Small intestine (tissue), 16 donors: ENCODE measurements at places on chromosomes 4 and X. TPM values are rescaled to one million over a fixed set of nuclear protein-coding genes. Genes with fewer than 3 reads are reported as not detected.

Gene MAMLD1
- polyA plus RNA-seq, result not detected

Gene SGMS2
- polyA plus RNA-seq, result 9.2 TPM

Gene PNMA6A
- polyA plus RNA-seq, result 1.8 TPM

DNA sequence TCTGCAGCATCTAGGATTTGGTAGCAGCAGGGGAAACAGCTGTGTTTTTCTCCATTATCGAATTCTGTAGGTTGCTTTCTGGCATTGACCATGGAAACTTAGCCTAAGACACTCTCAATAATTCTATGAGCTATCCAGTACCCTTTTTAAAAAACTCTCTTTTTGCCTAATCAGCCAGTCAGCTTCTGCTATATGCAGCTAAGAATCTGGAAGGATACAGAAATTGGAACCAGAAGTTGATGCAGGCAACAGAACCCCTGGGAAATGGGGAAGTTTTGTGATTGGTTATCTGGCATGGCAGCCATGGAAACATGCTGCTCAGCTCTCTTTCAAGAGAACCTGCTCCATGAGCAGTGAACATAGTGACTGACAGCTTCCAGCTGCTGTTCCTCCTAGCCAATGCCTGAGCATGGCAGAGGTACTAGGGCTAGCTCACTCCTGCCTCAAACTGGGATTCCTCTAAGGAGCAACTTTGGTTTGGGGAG lies 417.6 kb upstream of the MAOA start:
- DNase-seq, result no peak

GRCh38 chrX:24175276-24175675 lies 25.7 kb downstream of the ZFX start:
- DNase-seq, result no peak

- no peak for DNase-seq
Observed at GRCh38 chr4:158941321-158941720, 161.6 kb upstream of the RAPGEF2 start.

- DNase-seq, result no peak
Observed at GRCh38 chr4:146763560-146763959, 124.9 kb downstream of the POU4F2 start.

DNA sequence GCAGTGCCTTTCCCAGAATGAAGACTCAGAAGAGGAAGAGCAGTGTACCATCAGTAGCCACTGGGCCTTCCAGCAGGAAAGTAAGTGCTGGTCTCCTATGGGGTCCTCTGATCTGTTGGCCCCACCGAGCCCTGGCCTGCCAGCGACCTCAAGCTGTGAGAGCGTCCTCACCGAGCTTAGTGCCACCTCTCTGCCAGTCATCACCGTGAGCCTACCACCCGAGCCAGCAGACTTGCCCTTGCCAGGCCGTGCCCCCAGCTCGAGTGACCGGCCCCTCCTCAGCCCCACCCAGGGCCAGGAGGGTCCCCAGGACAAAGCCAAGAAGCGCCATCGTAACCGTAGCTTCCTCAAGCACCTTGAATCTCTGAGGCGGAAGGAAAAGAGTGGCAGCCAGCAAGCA lies 69.7 kb downstream of the STARD8 start:
- DNase-seq, result no peak

DNA sequence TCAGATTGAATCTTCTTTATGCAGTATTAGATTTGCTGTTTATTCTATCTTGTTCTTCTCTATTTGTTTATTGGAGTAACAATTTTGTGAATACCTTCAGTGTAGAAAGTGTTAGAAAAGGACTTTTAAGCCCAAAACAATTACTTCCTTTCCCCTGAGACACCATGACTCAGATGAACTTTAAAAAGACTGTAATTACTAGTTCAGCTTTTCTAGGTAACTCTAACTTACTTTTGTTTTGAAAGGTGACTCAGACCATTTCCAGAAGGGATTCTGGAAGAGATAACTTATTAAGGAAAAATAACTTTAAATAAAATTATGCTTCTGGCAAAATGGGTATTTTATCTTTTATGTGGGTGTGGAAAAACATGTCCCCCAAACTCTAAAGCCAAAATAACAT lies 561.5 kb upstream of the PCDH10 start:
- no peak for DNase-seq
